SK-N-DZ (cell line): ENCODE measurements at places on chromosomes 4 and X.

GRCh38 chr4:6777636-6778281 is 4.8 kb upstream of the KIAA0232 start:
- DNase-seq, result no peak

DNA sequence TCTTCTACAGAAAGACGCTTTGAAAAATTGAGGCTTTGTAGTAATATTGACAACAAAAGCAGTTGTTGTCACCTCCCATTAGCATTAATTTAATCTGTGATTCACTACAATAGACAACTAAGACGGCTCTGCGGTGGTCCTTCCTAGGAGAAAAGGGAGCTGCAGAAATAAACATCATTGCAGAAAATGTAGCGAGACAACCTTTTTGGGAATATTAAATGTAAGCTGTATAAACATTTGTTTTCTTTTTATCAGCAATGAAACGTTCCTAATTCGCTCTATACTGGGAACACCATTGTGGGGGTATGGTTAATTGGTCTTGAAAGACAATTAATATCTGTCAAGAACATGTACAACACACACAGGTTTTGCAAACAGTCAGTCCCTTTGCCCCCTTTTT is 583.3 kb upstream of the TENM3 start:
- no peak for DNase-seq

GRCh38 chrX:55033429-55033828 is 2.7 kb upstream of the ALAS2 start:
- DNase-seq, result no peak

DNA sequence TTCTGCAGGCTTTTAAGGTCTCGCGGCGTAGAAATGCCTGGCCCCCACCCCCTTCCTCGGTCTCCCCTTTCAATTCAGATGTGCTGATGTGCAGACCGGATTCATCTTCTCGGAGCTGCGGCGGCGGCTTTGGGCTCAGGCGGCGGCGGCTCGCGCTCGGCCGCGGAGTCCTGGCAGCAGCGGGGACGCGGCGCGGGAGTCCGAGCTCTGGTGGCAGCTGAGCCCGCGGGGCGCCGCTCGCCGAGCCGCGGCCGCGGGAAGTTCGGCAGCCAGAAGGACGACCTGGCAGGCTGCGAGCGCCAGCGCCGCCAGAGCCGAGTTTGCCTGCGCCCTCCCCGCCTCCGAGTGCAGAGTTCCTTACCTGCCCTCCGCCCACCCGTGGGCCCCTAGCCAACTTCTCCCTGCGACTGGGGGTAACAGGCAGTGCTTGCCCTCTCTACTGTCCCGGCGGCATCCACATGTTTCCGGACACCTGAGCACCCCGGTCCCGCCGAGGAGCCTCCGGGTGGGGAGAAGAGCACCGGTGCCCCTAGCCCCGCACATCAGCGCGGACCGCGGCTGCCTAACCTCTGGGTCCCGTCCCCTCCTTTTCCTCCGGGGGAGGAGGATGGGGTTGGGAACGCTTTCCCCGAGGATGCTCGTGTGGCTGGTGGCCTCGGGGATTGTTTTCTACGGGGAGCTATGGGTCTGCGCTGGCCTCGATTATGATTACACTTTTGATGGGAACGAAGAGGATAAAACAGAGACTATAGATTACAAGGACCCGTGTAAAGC is 448 bp downstream of the TLL1 start:
- DNase-seq, result peak; percentile 16

GRCh38 chr4:79078339-79078738 is 139.1 kb upstream of the PAQR3 start:
- DNase-seq, result no peak
